ENCODE measurements at places on chromosomes 12 and 14.
A peak's percentile ranks its signal among the peaks of the same experiment; 100 is the strongest.

GRCh38 chr12:95520816-95521215 is 30.5 kb downstream of the USP44 start:
- DNase-seq, result no peak

DNA sequence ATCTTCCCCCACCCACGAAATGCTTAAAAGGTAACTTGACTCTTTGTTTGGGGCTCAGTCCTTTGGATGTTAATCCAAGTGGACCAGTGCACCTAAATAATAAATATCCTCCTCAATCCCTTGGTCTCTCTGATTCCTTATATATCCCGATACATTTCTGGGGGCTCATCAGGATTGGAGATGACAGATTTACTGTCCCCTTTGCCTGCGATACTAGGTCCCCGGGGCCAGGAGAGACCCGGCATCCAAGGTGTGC is 26.3 kb downstream of the KLRK1 start:
- no peak for DNase-seq

DNA sequence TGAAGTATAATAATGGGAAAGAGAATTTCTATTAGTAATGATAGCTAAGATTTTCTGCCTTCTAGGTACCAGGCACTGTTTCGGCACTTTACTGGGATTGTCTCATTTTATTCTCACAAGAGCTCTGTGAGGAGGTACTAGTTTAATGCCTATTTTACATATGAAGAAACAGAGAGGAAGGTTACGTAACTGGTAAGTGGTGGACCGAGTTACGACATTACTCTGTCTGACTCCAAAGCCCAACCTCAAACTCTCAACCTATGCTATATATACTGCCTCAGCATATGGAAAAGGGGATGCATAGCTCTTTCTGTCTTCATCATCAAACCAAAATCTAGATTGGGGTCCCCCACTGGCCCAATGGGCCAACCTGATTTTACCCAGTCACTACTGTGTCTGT is 133.5 kb downstream of the KTN1 start:
- no peak for DNase-seq

DNA sequence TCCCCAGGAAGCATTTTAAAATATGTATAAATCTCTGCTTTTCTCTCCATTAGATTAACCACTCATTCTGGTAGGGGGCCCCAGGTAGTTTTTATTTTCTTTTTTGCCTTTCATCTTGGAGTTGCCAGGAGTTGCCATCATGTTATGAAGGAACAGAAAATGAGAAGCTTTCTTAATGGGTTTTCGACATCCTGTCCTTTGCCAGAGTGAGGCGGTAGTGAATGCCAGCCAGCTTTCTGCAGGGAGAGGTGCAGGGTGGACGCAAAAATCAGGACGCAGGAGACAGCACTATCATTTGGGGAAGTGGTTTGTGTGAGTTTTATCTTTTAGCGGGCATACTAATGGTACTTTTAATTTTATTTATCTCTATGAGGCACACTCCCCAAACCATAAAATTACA is 1.7 kb downstream of the RASSF8 start:
- peak; percentile 65 for DNase-seq

DNA sequence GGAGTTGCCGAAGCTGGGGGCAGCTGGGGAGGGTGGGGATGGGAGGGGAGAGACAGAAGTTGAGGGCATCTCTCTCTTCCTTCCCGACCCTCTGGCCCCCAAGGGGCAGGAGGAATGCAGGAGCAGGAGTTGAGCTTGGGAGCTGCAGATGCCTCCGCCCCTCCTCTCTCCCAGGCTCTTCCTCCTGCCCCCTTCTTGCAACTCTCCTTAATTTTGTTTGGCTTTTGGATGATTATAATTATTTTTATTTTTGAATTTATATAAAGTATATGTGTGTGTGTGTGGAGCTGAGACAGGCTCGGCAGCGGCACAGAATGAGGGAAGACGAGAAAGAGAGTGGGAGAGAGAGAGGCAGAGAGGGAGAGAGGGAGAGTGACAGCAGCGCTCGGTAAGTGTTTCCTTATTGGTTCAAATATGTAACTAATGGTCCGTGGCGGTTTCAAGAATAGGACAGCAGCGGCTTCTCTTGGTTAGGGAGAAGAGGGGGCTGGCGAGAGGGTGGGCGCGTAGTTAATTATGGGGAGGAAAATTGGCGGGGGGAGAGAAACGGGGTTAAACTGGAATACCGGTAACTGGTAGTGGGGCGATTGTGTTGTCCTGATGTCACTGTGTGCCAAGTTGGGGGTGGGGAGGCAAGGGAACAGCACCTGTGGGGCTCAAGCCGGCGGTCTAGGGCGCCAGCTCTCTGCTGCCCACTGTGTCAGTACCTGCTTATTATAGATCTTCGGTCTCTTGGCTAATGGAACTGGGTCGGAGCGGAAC is 8.4 kb downstream of the HOXC8 start:
- no peak for DNase-seq

DNA sequence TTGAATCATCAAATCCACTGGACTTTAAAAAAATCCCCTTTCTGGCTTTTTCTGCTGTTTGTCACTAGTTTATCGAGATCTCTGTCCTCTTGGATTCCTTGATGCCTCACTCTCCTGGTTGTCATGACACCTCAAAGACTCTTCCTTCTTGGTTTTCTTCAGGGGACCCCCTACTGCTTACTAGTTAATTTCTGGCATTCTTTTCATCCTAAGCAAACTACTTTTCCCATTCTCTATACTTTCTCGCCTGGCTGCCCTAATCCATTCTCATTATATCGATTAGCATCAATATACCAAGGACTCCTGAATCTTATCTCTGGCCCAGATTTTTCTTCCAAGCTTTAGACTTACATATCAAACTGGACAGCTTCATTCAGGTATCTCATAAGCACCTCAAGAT is 98.6 kb downstream of the NEDD1 start:
- DNase-seq, result peak; percentile 59

- DNase-seq, result no peak
Measured at GRCh38 chr14:67395876-67396189, 16.1 kb downstream of the PLEK2 start.

Measured in mesendoderm (in vitro differentiated cells).